ENCODE measurements at places on chromosomes 1 and 21. TPM values are rescaled to one million over a fixed set of nuclear protein-coding genes. Genes with fewer than 3 reads are reported as not detected.

The LEFTY1 gene
- total RNA-seq: 0.13 TPM

The LENEP gene
- 0.33 TPM for total RNA-seq

The NTMT2 gene
- total RNA-seq: not detected

The LCE1E gene
- total RNA-seq: not detected

The PDE4B gene
- 34.4 TPM for total RNA-seq

The HRNR gene
- not detected for total RNA-seq

The CCDC27 gene
- not detected for total RNA-seq

The BCAR3 gene
- 52.3 TPM for total RNA-seq

The KLHDC8A gene
- not detected for total RNA-seq

The TMEM240 gene
- 4.0 TPM for total RNA-seq
